ENCODE measurements at places on chromosomes 5 and 9.

GRCh38 chr5:78627175-78627574 lies 21.4 kb downstream of the LHFPL2 start:
- no peak for DNase-seq

GRCh38 chr5:139049780-139050179 lies 148.4 kb downstream of the SIL1 start:
- DNase-seq, result no peak

DNA sequence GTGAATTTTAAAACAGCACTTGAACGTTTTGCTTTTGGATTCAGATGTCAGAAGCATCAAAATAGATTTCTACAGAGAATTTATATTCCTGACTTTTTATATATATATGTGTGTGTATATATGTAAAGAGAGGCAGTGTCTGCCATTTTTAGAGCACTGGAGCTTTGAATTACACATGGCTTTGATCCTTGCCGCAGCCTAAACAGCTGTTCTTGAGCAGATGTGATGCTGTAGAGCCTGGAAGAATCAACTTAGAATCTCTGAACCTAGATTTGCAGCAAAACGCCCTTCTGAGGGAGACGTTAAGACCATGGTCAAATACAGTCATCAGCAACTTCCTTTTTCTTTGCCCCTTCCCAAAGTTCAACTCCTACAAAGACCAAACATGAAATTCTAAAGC lies 21.7 kb upstream of the C5orf47 start:
- DNase-seq, result no peak

DNA sequence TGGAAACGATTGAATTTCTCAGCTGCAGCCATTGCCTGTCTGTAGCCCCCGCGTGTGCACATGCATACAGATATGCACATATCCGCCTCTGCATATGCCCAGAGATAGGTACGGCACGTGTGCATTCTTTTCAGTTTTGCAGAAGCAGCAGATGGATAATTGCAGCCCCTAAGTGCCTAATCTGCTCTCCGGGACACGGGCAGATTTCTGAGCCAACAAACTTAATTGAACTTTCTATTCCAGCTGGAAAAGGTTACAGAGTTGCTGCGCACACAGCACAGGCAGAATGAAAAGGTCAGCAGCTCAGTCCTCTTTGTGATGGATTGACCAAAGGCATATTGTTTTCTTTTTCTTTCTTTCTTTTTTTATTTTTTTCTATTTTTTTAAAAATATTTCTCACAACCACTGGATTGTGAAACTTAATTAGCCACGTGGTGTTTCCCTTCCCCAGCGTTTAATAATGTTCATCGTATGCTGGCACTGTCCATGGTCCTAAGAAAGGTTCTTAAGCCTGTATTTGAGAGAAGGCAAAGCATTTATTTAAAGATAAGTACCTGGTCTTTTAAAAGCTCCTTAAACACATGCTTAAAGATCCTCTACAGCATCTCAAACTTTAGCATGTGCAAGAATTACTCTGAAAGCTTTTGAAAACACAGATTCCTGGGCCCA lies 270.2 kb upstream of the BRINP1 start:
- peak; percentile 38 for DNase-seq

GRCh38 chr5:2891781-2892180 lies 140.3 kb upstream of the IRX2 start:
- no peak for DNase-seq

GRCh38 chr5:10671041-10672008 lies 89.7 kb downstream of the DAP start:
- DNase-seq, result no peak

- peak; percentile 21 for DNase-seq
These were observed 1.2 kb upstream of the INSL6 start for GRCh38 chr9:5186416-5187169.

DNA sequence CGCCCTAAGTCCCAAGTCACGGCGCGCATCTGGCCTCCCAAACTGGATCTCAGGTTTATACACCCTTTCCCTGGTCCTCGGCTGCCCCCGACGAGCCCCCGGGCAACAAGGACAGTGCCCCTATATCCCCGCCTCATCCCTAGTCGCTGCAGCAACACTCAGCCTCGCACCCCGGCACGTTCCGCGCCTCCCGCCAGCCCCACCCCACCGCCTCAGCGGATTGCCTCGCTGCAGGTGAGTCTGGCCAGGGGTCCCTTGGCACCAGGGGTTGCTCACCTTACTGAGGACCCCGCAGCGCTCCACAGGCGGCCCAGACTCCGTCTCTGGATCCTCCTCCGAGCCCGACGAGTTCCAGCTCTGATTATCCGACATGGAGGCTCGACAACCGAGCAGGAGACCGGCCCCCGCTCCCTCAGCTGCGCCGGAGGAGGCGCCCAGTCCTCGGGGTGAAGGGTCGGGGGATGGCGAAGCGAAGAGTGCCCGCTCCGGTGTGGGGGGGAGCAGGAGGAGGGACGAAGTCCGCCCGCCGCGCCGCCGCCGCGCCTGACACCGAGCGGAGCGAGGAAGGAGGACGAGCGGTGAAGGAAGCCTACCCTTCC lies 494 bp downstream of the CERT1 start:
- peak; percentile 23 for DNase-seq

- no peak for DNase-seq
These were observed 50.3 kb downstream of the GNAQ start for GRCh38 chr9:77981332-77981731.

DNA sequence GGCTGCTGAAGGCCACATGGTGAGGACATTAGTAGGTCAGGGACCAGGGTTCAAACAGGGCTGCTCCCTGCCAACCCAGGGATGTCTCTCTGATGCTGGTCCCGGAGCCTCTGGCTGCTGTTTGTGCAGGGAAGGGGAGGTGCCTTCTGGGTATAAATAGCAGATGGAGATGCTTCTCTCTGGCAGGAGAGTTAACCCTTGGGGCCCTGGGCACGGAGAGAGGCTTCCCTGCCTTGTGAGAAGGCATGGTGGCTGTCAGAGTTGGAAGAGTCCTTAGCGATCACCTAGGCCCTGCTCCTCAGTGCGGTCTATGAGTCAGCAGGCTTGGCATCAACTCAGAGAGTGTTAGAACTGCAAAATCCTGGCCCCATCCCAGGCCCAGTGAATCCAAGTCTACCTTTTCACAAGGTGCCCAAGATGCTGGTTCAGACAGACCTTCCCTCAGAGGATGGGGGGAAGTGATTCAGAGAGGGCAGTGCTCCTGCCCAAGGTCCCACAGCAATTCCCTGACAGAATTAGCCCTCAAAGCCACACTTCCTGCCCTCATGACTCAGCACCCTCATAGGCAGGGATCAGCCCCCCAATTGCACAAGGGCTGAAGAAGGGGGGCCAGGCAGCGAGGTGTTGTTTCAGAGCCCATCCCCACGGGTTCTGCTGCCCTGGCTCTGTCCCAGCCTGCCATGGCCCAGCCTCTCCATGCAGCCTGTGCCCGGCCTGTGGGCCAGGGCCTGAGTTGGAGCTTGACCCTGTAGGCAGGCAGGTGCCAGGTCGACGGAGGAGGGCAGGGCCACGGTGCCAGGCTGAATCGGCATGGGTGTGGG lies 25.6 kb downstream of the CAMK2A start:
- DNase-seq, result no peak

DNA sequence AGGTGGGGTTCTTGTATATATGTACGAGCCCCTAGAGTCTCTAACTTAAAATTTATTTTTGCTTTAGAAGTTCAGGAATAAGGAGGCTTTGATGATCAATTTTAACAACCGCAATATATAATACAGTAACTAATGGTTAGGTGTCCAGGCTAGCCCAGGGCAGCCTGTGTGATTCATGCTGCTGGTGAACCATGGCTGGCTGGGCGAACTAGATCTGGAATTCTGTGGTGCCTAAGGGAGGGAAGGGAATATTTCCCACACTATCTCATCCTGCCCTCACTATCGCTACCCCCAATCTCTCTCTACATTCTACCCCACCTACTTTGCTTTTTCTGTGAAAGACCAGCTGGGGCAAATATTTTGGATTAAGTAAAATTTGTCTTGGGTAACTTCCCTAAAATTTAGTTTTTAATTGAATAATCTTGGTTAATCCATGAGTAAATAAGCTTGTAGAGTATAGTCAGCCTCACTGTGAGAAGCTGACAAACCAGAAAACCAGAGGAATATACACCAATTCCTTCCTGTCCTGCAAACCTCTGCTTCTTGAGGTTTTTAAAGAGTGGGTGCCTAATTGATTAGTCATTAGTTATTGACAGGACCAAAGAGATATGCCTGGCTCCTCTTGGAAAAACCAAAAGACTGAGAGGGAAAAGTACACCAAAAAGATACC lies 115.1 kb upstream of the CCDC152 start:
- no peak for DNase-seq

DNA sequence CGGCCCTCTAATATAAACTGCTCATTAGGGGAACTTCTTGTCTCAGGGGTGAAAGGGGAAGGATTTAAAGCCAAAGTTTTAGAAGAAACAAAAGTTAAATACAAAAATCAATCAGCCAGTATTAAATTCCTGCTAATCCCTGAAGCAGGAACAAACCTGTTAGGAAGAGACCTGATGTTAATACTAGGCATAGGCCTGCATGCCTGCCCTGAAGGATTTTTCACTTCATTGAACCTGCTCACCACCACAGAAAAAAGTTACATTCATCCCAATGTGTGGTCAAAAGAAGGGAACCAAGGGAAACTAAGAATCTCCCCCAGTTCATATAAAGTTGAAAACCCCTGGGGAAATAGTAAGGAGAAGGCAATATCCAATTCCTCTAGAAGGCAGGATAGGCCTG lies 9.4 kb upstream of the RNF180 start:
- DNase-seq, result no peak

DNA sequence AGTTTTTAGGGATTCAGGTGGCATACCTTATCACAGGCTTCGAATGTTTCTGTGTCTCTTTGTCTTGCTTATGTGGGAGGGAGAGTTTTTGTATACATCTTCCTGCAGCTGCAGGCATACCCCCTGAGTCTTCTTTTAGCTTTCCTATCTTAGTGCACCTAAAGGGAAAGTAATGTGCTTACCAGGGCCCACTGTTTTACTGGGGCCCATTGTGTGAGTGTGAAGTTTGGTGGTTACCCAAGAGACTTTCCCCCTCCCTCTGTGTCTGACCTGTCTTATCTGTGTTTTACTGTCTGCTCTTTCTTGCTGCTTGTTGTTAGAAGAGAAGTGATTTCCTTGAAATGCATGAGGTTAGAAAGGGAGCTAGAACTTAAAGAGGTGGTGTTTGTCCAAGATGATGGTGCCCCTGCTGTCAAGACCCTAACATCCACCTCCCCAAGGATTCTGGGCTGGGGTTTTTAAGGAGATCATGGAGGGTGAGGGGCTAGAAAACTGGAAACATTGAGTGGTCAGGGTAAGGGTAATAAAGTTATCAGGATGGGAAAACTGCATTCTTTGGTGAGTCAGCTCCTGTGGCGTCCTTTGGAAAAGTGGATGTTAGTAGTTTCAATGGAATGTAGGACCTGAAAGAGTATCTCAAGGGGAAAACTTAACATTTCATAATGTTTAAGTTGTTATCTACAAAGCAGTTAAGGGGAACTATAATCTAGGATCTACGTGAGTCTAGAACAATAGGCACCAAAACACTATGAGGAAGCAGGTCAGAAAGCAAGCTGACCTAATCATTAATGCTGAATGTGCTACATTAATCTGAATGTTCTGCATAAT lies 583.5 kb upstream of the TUSC1 start:
- no peak for DNase-seq

DNA sequence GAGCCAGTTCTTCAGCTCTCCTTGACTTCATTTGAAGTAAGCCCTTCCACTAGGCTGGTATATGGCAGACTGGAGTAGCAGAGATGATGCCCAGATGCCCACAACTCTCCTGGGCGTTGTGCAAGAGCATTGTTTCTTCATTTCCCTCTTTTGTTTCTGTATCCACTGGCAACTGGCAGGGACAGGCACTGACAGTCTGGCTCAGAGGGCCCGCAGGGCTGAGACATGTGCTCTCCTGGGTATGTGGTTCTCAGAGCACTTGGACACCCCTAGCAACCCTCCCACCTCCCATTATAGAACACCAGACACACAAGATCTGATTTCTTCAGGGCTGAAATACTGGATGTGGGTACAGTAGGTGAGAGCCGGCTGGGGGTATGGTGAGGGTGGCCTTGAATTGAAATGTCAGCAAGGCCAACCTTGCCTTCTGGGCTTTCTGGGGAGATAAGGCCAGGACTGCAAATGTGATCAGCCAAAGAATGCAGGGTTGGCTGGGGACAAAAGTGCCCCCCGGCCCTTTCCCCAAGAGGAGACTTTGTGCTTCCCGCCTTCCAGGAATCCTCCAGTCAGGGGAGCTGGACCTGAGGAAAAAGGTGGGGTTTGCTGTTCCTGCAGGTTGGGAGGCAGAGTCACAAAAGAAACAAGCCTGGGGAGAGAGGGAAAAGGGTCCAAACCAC lies 28.6 kb upstream of the CTNNA1 start:
- no peak for DNase-seq

DNA sequence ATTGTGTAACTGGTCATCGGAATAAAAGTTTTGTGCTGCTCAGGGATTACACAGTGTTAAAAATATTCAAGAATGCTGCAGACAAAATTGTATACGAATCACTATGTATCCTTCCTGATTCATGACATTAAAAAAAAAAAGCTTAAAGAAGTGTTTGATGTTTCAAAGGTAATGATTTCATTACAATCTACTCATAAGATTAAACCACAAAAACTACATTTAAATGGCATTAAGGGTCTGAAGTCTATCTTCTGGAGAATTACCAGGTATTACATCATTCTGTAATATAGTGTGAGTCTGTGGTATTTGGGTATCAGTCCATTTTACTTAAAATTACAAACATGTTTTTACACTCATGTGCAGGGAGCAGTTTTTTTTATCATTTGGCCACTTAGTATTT lies 324.4 kb downstream of the NDUFS4 start:
- DNase-seq, result no peak

DNA sequence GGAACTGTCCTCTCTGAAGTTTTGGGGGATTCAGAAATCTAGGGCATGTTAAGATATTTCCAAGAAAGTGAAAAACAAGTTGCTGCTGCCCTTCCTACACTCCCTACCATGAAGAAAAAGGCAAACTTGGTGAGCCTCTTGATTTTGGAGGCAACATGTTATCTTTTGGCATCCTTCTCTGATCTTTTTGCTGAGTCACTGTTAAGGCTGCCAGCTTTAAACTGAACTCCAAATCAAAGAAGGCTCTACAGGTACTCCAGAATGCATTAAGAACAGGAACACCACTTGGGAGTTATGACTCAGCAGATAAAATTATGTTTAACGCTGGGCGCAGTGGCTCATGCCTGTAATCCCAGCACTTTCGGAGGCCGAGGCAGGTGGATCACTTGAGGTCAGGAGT lies 24.0 kb downstream of the PCDHB15 start:
- DNase-seq, result no peak

DNA sequence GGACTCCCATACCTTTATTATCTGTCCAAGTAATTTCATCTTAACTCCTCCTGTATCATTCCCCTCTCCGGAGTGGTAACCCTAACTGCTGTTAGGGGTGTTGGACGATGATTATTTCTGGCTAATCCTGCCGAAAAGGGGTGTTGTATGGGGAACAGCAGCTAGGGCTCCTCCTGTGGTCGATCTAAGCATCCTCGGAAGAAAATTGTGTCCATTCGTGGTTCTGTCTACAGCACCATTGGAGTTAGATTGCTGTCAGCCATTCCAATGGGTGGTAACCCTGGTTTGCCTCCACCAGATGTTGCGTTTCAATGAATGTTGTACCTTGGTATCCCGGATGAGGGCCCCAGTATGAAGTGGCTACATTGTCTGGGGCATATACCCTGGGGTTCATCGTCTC lies 35.6 kb upstream of the LMNB1 start:
- no peak for DNase-seq
